Activated naive CD4-positive, alpha-beta T cell treated with anti-CD3 and anti-CD28 coated beads for 36 hours (primary cell): ENCODE measurements at places on chromosomes 12 and 14.

DNA sequence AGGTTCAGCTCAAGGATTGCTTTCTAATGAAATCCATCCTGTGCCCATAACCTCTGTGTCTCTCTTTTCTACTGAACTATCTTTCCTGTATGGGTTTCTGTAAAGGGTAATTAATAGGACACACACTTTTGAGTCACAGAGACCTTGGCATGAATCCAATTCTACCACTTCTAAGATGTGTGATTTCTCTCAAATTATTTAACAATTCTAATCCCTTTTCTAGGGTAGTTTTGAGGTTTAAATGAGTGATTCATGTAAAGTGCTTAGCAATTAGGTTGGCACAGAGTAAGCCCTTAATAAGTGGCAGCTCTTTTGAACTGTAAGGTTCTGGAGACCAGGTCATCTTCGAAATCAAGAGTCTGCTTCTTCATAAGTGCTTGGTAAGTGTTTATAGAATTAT, 202.7 kb downstream of the RASSF9 start:
- no peak for DNase-seq

DNA sequence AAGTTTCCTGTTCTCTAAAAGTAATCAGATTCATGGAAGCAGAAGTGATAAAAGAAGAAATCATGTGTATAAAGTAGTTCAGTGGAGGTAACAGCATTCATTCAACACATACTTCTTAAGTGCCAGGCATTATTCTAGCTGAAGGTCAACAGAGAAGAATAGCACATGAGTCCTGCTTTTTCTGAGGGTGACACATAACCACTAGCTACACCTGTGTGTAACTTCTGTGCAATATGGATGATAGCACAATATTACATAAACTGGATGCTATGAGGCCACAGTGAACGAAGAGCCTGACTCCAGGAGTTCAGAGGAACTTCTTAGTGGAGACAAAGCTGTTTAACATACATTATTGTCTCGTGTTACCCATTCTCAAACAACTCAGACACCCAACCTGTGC, 114.3 kb upstream of the PCED1B start:
- no peak for DNase-seq

DNA sequence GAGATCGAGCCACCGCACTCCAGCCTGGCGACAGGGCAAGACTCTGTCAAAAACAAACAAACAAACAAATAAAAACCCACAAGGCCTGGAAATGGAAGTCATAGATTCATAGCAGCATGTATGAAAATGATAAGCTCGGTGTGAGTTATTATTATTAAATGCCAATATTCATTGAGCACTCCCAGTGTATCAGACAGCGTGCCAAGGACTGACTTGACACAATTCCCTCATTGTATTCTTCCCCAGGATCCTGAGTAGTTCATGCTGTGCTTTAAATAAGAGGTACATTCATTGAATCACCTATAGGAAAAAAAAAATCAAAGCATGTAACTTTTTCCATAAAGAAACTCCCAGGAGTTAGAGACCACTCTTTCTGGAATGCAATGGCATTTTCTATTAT, 12.6 kb upstream of the RFLNA start:
- DNase-seq, result no peak

GRCh38 chr12:115267891-115268290, 583.9 kb upstream of the TBX3 start:
- no peak for DNase-seq

- DNase-seq, result no peak
These were observed 2.6 kb upstream of the KRT79 start for GRCh38 chr12:52836491-52837412.

GRCh38 chr12:1890810-1891209, 27.6 kb downstream of the CACNA2D4 start:
- no peak for DNase-seq

DNA sequence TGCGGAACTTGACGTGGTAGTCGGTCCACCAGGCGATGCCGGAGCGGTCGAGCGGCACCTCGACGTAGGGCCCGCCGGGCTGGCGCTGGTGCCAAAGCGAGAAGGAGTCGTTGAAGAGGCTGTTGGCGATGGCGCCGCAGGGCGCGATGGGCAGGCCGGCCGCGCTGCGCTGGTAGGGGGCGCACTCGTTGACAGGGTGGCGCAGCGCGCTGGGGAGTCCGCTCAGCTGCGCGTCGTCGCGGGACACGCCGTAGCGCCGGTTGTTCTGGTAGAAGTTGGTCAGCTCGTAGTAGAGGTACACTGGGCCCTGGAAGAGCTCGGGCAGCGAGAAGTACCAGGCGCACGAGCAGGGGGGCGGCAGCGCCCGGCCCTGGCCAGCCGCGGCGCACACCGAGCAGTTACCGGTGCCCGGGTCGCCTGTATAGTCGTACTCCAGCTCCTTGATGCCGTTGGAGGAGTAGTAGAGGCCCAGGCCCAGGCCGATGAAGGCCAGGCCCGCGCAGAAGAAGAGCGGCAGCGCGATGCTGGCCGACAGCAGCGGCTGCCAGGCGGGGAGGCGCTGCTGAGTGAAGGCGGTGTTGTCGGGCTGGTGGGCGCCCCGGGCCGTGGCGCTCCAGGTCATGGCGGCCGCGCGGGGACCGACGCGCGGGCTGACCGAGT, 482 bp downstream of the TMEM30B start:
- peak; percentile 81 for DNase-seq

DNA sequence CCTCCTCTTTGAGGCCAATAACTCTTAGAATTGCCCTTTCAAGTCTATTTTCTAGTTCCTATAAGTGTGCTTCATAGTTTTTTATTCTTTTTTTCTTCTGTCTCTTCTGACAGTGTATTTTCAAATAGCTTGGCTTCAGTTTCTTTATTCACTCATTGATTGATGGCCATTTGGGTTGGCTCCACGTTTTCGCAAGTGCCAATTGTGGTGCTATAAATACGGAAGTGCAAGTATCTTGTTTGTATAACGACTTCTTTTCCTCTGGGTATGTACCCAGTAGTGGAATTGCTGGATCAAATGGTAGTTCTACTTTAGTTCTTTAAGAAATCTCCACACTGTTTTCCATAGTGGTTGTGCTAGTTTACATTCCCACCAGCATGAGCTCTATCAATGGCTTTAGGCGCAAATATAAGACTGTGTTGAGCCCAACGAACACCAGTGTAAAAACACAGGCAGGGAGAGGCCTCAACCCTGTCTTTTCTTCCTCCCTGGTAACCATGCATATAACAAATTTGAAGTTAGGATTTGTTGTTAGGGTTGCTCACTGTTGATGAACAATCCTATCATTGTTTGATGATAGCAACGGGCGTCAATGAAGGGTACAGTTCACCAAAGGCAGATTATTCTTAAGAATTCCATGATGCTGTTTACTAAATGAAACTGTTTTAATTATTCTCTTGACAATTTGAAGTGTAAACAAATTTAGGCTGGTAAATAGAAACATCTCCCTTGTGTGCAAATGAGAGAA, 13.3 kb upstream of the LMNTD1 start:
- DNase-seq, result no peak

GRCh38 chr12:12349711-12350665, at the start of gene MANSC1:
Gene MANSC1 (minus strand): TSS chr12:12350242. CDS start chr12:12343314, 6,928 bp downstream.
- DNase-seq, result peak; percentile 80

- peak; percentile 19 for DNase-seq
These were observed 27.7 kb upstream of the JDP2 start for GRCh38 chr14:75399843-75400775.

DNA sequence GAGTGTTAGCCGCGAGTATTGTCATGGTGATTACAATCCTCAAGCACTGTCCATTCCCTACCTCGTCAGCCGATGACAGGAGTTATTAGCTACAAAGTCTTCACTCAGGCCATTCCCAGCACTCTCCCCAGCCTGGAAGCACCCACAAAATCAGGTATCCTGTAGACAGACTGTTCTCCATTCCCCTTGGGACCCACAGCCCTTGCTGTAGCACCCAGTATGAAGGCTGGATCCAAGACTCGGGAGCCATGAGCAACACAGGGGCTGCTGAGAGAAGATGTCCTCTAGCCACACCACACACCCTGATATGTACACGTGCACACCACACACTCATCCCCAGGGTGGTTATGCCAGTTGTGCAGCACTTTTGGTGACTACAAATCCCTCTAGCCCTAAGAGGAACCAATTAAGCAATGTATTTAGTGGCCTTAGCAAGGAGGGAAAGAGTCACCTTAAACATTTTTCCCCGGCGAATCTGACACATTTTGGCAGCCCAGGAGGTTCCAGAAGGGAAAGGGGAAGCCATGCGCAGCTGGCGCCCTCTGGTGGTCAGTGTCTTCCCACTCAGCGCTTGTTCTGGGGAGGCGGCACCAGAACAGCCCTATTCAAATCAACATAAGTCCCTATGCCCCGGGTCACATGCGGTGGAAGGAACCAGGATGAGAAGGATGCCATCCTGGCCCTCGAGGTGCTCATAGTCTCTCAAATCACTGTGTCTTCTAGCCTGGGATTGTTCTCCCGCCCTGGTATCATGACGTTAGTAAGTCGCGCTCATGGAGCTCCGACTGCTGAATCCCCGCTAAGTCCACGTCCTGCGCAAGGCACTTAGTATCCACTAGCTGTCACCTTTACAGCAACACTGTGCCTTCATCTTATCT, 96.9 kb downstream of the GCH1 start:
- peak; percentile 90 for DNase-seq

GRCh38 chr12:102483466-102483865, 3.1 kb upstream of the IGF1 start:
- DNase-seq, result peak; percentile 14

DNA sequence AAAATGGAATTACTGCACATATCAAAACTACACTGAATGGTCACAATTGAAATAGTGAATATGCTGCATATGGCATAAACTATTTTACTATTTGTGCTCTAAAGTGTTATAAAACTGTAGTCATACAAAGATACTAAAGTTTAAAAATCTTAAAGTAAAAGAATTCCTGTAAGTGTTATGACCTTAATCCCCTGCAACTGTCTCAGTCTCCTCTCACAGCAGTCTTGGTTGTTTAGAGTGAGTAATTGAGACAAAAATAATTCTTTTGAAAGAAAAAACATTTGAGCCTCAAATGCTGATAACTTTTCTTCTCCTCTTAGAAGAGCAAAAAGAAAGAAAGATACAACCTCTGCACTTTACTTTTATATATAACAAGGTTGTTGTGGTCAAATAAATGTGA, 99.9 kb downstream of the SYT1 start:
- DNase-seq, result no peak

DNA sequence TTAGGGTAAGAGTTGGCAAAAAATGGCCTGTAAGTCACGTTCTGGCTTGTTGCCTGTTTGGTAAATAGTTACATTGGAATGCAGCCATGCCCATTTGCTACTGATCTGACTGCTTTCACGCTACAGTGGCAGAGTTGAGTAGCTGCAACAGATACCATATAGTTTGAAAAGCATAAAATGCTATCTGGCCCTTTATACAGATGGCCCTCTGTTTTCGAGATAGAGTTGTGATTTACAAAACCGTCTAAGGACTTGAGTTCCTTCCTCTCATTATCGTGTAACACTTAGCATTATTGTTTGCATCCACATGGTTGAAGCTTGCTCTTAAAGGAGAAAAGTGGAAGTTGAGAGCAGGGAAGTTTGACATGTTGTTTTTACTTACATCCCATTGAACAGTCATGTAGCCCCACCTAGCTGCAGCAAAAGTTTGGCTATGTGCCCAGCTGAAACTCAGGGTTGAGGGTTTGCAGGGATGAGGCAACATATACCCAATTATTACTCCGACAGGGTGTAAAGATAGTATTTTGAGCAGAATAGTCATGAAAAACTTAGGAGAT, 11.3 kb upstream of the SCFD1 start:
- DNase-seq, result peak; percentile 58

DNA sequence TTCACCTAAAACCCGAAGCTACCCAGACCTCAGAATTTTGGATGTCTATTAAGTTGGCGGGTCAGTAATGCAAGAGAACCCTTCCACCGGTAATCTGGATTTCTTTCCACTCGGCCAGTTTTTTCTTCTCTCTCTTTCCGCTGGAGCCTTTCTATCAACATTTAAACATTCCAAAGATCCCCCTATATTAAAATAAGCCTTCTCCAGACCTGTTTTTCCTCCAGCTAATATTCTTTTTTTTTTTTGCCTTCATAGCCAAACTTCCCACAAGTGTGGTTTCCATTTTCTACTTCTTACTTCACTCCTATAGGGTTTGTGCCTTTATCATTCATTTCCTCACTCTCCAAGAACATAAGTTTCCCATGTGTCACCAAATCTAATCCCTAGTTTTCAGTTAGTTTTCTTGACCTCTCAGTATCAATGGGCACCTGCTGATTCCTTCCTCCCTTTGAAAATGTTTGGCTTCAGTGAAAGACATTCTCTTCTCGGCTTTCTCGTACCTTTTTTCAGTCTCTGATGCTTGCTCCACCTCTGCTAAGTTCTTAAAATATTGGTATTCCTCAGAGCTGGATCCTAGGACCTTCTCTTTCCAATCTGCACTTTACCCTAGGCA, 583 bp upstream of the SDR39U1 start:
- DNase-seq, result no peak

GRCh38 chr12:19154686-19155085, 25.2 kb downstream of the PLEKHA5 start:
- DNase-seq, result no peak

DNA sequence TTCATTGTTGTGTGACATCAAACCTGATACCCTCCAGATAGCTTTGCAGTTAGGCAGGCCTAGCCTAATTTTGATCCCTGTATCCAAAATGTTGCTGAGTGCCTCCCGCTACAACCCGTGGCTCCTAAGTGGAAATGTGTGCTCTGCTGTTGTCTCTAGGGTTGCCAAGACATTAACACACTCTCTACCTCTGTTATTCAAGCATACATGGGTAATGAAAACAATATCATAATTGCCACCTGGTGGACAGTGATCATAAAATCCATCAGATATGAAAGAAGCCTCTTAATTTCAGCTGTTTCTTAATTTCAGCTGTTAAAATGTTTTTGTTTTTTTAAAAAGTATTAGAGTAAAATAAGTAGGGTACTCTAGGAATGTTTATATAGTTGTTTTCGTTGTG, 93.5 kb downstream of the PLEKHA5 start:
- no peak for DNase-seq

DNA sequence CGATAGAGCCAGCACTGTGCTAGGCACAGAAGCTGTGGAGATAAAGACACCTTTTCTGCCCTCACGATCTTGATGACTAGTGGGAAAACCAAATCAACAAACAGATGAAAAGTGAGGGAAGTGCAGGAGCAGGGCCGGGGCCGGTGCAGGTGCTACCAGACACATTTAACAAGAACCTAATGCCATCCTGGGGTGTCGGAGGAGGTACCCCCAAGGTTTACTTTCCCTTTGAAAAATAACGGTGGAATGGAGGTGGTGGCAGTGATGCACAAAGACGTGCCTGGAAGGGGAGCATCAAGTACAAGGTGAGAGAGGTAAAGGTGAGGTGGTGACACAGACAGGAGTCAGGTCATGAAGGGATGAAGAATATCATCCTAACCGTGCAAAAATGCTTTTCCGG, 22.1 kb downstream of the SLC6A13 start:
- DNase-seq, result no peak

- no peak for DNase-seq
These were observed 343.9 kb downstream of the NPAS3 start for GRCh38 chr14:33282331-33283230.

GRCh38 chr14:103521438-103521950, 1.1 kb downstream of the CKB start:
- DNase-seq, result no peak

DNA sequence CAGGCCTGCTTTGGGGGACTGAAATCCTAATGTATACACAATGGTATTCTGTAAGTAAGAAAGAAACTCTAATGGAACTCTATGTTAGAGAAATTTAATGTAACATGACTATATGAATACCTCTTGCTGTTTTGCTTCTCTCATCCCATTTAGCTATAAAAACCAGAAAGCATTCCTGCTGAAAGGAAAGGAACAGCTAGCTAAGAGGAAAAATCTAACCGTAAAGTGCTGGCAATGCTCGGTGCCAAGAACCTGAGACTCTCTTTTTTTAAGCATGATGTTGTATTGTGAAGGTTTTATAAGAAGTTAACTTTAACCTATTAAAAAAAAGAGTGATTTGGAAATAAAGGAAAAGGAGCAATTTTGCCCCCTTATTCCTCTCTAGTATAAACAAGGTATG, 75.6 kb upstream of the DACT1 start:
- DNase-seq, result no peak
